ENCODE measurements at places on chromosomes 4 and X. TPM values are rescaled to one million over a fixed set of nuclear protein-coding genes. Genes with fewer than 3 reads are reported as not detected.

Gene SLC9B2
- 17.1 TPM for total RNA-seq

DNA sequence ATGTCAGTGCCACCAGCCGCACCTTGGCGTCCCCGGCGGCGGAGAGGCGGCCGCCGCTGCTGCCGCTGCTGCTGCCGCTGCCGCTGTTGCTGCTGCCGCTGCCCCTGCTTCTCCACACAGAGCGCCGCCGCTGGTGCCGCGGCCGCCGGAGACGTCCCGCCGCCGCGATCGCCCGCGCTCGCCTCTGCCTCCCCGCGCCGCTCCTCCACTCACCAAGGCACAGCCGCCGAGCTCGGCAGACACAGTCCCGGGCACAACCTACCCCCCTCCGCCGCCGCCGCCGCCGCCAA is at the start of gene PPP3CA:
PPP3CA (minus strand) TSS at position 260 of the 290 bp plus-strand sequence.
- DNase-seq: no peak

DNA sequence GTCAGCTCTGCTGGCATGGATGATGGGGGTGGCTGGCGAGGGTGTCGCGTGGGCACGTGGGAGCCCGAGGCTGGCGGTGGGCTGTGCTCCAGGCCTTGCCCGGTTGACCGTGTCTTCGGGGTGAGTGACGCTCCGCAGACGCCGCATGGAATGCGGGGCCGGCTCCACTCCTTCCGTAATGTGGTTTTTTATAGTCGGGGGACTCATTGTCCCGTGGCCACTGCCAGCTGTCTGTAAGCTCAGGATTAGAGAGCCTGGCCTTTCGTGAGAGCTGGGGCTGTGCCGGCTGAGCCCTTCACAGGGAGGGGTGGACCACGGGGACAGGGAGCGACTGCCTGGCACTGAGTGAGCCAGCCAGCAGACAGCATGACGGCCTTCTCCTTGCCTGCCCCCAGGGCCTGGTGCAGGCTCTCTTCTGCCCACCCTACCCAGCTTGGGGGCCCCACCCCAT is 20.4 kb downstream of the DOK7 start:
- no peak for DNase-seq

DNA sequence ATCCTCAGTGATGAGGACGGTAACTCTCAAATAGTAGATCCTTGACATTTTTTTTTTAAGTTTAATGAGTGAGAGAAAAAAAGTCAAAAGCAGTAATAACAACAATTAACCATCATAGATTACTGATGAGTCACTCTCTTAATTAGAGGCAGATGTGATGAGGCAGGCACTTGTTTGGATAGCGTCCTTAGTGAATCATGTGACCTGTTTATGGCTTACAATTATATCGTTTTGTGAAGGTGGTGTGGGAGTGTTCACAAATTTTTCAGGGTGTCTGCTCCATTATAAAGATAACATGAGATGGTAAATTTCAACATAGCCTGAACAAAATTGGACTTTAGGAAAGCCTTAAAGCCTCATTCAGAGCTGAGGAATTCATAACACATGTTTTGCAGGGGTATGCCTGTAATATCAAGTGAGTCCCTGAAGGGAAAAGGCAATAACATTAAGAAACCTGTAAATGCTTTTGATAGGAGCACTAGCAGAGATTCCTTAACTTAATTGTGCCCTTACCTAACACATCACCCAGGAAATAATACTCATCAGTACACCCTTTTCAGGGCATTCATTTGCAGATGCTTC is 51.9 kb upstream of the XIAP start:
- no peak for DNase-seq

DNA sequence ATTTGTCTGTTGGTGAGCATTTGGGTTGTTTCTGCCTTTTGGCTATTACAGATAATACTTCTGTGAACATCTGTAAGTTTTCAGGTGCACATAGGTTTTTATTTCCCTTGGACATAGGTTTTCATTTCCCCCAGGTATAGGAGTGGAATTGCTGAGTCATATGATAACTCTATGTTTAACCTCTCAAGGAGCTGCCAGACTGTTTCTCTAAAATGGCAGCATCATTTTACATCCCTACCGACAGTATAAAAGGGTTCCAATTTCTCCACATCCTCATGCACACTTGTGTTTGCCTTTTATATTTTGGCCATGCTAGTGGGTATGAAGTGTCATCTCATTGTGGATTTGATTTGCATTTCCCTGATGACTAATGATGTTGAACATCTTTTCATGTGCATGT is 53.5 kb downstream of the TMEM164 start:
- DNase-seq: no peak

Data from CD4-positive, alpha-beta memory T cell (primary cell).